Astrocyte of the spinal cord (primary cell): ENCODE measurements at places on chromosomes 1 and 21.
A peak's percentile ranks its signal among the peaks of the same experiment; 100 is the strongest.

- no peak for DNase-seq
Measured at GRCh38 chr1:239293350-239294110, 92.8 kb upstream of the CHRM3 start.

DNA sequence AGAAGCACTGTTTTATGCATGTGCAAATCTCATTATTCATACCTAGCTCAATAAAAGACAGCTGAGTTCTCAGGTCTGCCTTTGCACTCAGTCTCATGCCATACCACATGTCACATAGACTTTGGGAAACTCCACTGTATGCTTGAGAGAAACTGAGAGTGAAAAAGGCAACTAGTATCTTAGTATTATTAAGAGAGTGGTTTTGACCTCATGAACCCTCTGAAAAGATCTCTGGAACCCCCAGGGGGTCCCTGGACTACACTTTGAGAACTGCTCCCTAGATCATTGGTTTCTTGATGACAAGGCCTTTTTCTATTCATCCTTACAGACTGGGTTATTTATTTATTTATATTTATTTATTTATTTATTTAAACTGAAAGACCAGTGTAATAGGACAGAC lies 3.7 kb upstream of the RHEX start:
- no peak for DNase-seq

DNA sequence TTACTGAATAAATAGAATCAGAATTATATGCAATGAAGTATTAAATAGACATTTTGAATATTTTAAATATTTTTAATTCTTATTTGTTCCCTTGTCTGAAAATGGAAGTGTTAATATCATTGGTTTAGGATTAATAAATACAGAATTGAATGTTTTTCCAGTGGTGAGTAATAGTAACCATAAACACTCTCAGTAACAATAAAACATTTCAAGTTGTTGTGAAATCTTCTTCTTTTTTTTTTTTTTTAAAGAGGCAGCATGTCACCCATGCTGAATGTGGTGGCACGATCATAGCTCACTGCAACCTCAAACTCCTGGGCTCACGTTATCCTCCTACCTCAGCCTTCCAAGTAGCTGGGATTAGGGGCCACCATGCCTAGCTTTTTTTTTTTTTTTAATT lies 86.2 kb upstream of the ZBTB18 start:
- DNase-seq = no peak

GRCh38 chr1:162687870-162688269 lies 55.6 kb downstream of the DDR2 start:
- no peak for DNase-seq

GRCh38 chr1:53327182-53327913 lies 522 bp downstream of the LRP8 start:
- peak; percentile 20 for DNase-seq

DNA sequence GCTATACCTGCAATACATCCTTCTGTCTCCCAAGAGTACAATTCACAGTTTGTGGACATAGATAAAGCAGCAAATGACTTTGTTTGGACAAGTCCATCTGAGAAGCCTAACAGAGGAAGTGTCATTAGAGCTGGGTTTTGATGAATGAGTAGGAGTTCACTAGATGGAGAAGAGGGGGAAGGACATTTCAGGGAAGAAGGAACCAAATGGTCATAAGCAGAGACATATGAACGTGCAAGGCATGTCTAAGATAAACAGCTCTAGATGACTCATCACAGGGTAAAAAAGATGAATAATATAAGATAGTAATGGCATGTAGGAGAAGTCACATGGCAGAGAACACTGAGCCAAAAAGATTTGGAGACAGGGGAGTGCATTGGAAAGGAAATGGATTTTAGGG lies 54.5 kb downstream of the HMGB4 start:
- peak; percentile 19 for DNase-seq

GRCh38 chr1:199545780-199546179 lies 481.7 kb upstream of the NR5A2 start:
- DNase-seq = no peak

DNA sequence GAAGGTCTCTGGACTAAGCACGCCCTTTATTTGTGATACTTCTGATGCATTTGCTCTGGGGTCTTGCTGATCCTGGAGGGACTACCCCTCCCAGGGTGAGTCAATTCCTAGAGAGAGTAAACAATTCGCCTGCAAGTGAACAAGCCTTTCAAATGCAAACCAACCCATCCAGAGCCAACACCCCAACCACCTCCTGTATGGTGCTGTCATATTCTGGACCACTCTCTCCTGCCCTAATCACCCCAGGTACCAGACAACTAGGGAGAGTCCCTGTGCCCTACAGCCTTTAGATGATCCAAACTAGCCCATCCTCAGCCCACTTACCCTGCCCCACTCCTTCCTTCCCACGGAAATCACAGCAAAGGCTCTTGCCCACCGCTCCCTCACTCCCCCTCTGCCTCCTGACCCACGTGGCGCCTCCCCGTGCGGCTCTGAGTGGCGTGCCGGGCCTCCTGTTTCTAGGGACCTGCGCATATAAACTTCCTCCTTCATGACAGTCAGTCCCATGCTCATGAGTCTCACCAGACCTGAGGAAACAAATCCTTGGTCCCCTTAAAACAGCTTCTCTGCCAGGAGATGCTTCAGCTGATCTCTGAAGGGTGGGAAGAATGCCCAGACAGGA lies 37.2 kb downstream of the ACTA1 start:
- DNase-seq = no peak

GRCh38 chr1:2541619-2542245 lies 11.7 kb upstream of the HES5 start:
- no peak for DNase-seq

DNA sequence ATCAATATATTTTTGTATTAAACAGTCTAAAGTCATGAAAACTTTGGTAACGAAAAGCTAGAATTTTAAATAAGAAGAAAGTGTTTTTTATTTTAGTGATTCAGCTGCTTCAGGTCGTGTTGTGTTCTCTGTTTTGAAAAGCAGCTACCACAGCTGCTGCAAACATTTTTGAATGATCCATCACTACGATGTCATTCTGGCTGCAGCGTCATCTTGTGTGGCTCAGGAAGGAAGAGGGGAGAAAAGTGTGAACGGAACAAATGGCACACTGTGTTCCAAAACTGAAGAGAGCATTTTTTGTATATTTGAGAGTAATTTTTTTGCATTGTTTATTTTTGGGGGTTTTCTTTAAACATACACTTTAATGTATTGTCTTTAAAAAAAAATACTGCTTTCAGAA lies 323.0 kb upstream of the ADGRL2 start:
- DNase-seq = no peak

DNA sequence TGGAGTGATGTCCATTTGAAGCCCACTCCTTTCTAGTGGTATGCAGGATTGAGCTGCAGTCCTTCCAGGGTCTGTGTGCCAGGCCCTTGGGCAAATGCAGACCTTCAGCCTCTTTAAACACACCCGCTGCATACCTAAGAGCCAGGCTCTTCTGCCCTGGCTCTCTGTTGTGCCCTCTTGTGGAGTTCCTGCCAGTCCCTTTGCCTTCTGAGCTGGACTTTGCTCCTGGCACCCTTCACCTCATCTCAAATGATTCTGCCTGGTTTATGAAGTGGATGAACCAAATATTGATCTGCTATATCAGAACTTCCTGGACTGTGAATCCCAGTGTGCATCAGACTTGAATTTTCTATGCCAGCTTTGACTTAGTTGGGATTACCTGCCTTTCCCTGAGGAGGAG lies 158.8 kb downstream of the URB2 start:
- DNase-seq = no peak

DNA sequence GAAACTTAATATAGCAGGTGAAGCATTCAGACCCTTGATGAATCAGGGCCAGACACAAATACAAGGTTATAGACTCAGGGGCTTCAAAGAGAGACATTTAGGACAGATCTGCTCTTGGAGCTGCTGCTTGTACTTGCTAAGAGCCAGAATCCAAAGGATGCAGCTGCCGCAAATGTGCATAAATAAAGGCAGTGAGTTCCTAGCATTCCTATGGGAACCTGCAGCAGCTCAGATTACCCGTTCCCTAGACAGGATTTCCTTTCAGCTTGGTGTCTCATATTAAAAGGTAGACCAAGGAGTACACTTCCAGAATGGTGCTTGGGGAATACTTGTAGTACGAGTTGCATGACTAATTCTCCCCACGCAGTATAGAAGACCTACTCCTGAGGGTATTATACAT lies 9.7 kb upstream of the LRRC53 start:
- peak; percentile 11 for DNase-seq

GRCh38 chr1:102853701-102854187 lies 254.6 kb downstream of the COL11A1 start:
- DNase-seq = no peak

- no peak for DNase-seq
Measured at GRCh38 chr21:14244911-14245310, 29.0 kb downstream of the RBM11 start.

DNA sequence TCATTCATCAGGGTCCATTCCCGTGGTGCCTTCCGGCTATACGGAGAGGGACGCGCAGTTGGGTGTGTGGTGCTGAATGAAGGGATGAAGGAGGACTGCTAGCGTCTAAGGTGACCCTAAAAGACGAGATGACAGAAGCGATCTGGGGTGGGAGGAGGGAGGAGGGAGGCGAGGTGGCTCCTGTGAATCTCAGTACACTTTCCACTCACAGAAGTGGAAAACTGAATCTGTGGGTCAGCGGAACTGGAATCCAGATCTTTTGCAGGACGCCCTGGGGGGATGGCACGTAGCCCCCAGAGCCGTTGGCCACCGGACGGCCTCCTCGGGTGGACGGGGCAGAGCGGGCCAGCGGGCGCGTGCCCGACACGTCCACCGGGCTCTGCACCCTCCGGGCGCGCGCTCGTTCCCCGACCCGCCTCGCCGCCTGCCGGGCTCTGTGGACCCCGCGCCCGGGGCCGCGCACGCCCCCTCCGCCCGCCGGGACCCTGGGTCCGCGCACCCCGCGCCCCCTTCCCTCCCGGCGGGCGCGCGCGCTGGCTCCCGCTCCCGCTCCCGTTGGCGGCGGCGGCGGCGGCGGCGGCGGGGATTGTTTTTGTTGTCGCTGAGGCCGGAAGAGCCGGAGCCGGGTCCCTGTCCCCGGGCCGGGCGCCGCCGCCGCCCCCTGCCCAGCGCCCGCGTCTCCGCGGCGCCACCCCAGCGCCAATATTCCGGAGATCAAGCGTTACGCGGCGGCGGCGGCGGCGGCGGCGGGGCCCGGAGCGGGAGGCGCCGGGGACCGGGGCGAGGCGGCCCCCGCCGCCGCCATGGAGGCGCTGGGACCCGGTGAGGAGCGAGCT lies at the start of gene AGO4:
Gene AGO4 (plus strand): TSS at position 403 of the 836 bp plus-strand sequence. CDS start 401 bp downstream, at position 804.
- peak; percentile 18 for DNase-seq

DNA sequence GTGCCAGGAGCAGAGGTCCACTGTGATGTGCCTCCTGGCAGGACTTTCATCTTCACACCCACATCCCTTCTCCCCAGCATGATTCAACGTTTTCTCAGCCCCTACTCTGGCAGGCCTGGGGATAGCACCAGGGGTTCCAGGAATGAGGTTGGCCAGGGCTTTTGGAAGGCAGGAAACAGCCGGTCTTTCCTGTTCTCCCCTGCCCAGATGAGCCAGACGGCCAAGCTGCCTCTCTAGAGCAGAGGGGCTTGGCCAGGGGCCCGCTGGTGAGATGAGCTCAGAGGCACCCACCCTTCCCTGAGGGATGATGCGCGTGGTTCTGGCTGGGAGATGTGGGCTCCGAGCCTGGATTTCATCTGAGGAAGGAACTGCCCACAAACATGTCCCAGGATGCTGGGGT lies 4.3 kb upstream of the MFAP2 start:
- DNase-seq = peak; percentile 95

DNA sequence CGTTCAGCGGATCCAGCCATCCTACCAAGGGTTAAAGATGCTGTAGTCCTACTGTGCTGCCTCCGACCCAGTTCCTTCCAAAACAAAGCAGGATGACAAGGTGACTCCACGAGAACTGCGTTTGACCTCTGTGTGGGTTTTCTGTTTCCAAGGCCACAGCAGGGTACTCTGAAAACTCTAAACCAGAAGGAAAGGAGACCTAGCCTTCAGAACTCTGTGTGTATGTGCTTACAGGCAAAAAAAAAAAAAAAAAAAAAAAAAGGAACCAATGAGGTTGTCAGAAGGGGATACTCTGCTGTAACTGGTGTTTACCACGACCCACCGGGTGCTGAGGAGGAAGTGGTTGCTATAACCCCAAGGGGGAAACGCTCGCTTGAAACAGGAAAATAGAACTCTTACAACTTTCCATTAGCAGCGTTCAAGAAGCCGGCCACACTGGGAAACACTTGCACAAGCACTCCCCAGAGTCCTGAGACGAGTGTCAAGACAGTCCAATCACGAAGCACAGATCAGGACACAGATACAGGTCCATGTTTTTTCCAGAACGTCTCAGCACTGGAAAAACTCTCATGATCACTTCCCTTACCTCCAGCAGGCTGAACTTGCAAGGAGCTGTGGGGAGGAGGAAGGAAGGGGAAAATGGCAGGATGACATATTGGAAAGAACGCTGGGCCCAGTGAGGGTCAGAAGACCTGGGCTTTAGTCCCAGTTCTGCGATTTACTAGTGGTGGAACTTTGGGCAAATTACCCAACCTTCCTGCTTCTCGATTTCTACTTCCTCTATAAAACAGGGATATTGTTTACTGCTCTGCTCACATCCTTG lies 64.0 kb downstream of the ITPKB start:
- no peak for DNase-seq

DNA sequence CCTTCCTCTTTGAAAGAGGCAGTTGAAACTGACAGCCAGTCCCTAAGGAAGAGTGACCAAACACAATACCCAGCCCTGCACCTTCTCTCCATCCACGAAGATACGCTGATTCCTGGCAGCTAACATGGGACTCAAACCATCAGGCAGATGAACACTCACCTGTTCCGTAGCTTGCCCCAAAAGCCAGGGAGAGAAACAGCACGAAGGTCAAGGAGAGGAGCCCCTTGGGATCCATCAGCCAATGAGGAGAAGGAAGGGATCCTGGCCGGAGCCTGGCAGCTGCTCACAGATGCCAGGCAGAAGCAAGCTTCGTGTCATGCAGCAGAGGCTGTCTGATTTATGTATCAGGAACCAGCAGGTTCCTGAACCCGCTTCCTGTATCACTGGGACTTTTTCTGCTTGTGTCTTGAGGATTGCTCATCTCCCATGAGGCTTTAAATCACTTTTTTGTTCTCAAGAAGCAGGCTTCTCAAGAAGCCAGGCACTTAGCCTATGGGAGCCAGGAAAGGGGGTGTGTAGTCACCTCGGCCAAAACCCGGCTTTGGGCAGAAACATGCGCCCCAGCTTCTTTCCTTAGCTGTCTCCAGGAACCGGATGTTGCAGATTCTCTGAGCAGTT lies at the start of gene SLAMF1:
Gene SLAMF1 (minus strand): TSS at position 334 of the 618 bp plus-strand sequence. CDS start 99 bp downstream, at position 235.
- DNase-seq = no peak
